Cardiac fibroblast (primary cell): ENCODE measurements at places on chromosomes 2 and 18.
A peak's percentile ranks its signal among the peaks of the same experiment; 100 is the strongest.

GRCh38 chr2:138713069-138713496, 67.1 kb downstream of the NXPH2 start:
- DNase-seq, result no peak

DNA sequence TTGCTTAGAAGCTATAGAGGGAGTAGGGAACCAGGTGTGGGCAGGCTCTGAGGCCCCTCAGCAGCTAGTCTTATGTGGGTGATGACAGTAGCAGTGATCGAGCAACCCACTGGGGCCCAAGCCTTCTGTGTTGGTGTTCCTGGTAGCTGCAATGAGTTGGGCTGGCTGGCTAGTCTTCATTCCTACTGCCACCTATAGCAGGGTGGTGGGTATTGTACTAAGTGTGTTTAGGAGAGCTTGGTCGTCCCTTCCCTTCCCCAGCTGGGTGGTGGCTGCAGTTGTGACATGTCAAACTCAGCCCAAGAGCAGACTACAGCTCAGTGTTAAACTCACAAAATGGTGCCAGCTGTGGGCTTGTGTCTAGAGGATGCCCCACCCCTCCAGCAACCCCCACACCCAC, 486.1 kb upstream of the UBE2E3 start:
- no peak for DNase-seq

- DNase-seq, result no peak
Measured at GRCh38 chr18:29465526-29465925, 1288.6 kb upstream of the CDH2 start.

- DNase-seq, result peak; percentile 47
Measured at GRCh38 chr2:214730248-214730647, 79.2 kb downstream of the BARD1 start.

- no peak for DNase-seq
Measured at GRCh38 chr2:173240083-173240482, 114.6 kb upstream of the CDCA7 start.

GRCh38 chr2:61059382-61059781, 6.3 kb upstream of the SANBR start:
- DNase-seq, result no peak

DNA sequence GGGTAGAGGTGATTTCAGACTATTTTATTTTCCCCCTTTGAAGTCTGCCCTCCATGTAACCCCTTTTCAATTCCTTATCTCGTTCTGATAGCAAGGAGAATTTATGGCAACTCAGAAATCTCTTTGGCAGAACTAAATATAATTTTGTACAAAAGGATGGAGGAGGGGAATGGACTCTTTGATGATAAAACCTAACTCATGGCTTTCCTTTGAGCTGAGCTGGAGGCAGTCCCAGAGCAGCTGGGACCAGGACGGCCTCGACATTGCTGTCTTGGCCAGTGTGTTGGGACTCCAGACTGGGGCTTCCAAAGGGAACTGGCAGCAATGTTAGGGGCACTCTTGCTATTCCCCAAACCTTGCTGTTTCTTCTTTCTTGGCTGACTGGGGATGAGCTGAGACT, 47.7 kb downstream of the PAX8 start:
- DNase-seq, result no peak

DNA sequence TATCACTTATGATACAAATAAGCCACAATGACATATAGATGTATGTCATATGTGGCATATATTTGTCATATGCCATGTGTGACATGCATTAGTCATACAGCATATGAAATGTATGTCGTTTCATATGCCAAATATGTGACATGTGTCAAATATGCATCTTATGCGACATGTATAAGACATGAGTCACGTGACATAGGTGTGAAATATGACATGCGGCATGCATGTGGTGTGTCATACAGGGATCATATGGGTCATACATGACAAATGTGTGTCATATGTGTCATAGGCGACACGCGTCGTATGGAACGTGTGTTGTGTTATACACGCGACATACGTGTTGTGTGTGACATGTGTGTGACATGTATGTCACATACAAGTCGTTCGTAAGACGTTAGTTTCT, 2154.0 kb upstream of the PIK3C3 start:
- DNase-seq, result no peak

GRCh38 chr2:26509141-26509540, 31.2 kb upstream of the OTOF start:
- no peak for DNase-seq

GRCh38 chr2:235538981-235539380, 45.1 kb downstream of the AGAP1 start:
- DNase-seq, result no peak

DNA sequence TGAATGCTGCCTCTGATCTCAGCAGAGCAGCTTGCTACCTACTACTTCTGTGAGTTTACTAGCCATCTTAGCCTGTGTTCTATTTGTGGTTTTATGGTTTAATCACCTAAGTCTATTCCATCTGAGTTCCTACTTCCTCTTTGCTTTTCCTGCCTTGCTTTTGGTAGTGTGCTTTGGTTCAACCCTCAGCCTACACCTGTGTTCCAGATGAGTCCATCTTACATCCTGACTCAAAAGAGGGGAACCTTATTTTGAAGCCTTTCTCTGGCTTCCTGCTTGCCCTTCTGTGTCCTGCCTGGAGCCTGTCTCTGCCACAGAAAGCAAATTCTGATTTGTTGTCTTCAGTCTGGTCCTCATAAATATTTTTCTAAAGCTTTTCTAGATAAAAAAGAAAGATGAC, 530.3 kb upstream of the MEX3C start:
- DNase-seq, result no peak

DNA sequence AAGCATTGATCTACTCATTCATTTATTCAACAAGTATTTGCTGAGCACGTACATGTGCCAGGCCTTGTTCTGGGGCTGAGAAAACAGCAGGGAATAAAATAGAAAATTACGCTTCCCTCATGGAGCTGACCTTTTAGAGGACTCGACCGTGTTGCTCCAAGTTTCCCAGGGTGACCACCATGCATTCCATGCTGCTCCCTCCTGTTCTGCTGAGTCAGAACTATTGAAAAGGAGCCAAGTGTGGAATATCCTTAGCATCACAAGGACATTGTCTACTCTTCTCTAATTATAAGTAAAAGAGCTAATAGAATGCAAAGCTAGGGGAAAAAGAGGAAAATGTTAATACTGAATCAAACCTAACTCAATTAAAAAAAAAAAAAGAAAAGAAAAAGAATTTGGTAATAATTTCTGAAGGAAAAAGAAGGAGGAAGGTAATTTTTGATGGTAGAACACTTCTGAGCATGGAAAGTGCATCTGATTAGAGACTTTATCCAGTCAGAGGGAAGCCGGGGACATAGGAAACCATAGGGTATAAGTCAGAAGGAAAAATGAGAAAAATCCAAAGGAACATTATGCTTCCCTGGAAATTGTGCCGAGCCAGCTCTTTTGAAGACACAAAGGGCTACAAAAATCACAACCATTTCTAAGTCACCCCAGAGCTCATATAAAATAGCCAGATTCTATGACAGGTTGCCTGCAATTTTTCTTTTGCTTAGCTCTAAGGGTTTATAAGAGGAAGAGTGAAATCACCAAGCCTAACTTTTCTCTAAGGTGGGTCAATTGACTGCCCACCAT, 339.4 kb downstream of the RND3 start:
- peak; percentile 46 for DNase-seq

GRCh38 chr18:32093523-32093922, 1.8 kb downstream of the RNF138 start:
- DNase-seq, result peak; percentile 16

DNA sequence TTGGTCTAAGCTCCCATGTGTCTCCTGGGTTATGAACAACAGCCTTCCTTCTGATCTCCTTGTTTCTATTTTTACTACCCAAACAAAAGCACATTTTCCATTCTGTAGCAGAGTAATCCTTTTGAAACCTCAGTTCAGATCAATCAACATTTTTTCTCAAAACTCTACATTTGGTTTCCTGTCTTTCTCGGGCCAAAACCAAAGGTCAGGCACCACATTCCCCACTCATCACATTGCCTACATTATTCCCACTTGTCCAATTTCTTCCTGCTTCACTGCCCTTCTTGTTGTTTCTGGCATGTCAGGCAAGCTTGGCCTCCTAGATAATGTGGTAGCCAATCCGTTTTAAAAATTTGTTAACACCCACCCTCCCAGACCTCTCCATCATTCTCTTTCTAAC, 196.8 kb downstream of the PPP1R1C start:
- DNase-seq, result no peak
